ENCODE measurements at places on chromosomes 3 and 15. TPM values are rescaled to one million over a fixed set of nuclear protein-coding genes. Genes with fewer than 3 reads are reported as not detected.

- no peak for DNase-seq
These were observed 85.1 kb upstream of the OCA2 start for GRCh38 chr15:28184166-28184565.

DNA sequence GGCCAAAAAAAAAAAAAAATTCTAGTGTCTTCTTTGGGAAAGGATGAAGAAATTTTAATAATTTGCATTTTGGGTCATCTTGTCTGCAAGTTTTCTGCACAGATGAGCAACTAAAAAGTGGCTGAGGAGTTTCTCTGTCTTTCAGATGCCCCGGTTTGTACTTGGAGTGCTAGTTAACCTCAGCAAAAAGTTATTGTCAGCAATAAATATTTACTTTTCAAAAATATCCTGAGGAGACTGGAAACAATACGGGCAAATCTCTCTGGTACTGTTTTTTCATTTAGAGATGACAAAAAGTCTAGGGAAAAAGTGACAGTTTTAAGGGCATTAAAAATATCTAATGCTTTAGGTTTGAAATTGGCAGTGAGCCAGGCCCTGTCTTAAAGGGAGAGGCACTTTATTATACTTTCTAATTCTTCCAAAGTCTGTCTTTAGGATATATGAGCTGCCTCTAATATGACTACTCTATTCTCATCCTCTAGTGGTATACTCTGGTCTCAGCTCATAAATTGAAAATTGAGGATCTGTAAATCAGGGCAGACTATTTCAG lies 436.0 kb upstream of the NR2F2 start:
- DNase-seq, result no peak

- DNase-seq, result no peak
These were observed 62.6 kb upstream of the VGLL3 start for GRCh38 chr3:87053553-87053952.

Gene CCDC39
- 2.0 TPM for polyA plus RNA-seq

- no peak for DNase-seq
These were observed 40.9 kb downstream of the FBXL2 start for GRCh38 chr3:33317963-33318709.

Gene IL5RA
- polyA plus RNA-seq, result 0.37 TPM

- DNase-seq, result peak; percentile 85
These were observed 457.4 kb downstream of the IGSF11 start for GRCh38 chr3:118577055-118577777.

DNA sequence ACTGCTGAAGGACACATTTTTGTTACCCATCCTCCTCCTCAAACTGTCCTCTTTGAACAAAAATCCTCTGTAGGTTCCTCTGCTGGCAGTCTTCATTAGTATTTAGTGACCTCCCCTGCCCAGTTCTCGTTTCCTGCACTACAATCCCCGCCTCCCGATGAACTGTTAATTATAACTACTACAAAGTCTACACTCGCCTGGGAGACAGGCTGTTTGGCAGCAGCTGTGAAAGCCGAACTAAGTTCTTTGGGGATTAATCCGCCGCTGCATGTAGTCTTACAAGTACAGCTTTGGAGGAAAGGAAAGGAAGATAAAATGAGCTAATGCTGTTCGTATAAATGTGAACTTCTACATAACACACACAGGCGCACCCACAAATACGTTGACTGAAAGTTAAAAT lies 160.0 kb upstream of the WNT5A start:
- DNase-seq, result peak; percentile 74

DNA sequence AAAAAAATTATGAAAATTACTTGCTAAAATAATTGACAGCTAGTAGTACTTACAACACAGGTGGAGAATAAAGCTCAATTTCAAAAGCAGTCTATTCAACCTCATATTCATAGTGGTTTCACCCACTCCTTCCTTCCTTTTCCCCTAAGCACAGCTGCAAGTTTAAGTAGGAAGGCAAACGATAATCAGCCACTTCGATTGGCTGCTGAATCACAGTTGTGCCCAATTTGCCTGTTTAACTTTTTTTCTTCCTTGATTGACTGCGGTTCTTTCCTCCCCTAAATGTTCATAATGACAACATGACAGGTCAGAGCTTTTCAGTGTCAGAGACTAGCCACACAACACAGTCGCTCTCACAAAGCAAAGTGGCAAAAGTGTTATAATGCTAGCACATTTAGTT lies 468.0 kb upstream of the GBE1 start:
- DNase-seq, result no peak

DNA sequence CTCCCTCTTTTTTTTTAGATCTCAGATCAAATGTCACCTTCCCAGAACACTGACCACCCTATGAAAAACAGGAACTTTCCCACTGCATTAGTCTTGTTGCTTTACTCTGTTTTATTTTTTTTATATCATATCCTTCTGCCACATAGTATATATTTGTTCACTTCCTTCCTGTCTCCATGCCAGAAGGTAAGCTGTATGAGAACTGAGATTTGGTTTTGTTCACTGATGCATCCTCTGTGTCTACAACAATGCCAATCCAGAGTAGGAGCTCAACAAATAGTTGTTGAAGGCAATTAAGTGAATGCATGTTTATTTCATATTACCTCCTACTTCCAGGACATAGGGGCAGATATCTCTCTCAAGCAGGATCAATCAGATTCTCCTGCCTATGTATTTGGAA lies 114.4 kb downstream of the TPRG1 start:
- DNase-seq, result no peak

DNA sequence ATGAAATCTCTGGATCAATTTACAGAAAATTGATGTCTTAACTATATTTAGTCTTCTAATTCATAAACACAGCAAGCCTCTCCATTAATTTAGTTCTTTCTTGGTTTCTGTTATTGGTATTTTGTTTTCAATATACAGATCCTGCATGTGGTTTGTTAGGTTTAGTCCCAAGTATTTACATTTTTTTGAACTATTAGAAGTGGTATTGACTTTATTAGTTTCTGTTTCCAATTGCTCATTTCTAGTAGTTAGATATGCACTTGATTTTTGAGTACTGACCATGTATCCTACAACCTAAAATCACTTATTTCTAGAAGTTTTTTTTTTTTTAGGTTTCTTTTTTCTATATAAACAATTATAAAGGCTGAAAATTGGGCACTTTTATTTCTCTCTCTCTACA lies 335.9 kb downstream of the CHST2 start:
- no peak for DNase-seq

- peak; percentile 80 for DNase-seq
These were observed 114.7 kb upstream of the ALDH1A3 start for GRCh38 chr15:100764778-100765466.

DNA sequence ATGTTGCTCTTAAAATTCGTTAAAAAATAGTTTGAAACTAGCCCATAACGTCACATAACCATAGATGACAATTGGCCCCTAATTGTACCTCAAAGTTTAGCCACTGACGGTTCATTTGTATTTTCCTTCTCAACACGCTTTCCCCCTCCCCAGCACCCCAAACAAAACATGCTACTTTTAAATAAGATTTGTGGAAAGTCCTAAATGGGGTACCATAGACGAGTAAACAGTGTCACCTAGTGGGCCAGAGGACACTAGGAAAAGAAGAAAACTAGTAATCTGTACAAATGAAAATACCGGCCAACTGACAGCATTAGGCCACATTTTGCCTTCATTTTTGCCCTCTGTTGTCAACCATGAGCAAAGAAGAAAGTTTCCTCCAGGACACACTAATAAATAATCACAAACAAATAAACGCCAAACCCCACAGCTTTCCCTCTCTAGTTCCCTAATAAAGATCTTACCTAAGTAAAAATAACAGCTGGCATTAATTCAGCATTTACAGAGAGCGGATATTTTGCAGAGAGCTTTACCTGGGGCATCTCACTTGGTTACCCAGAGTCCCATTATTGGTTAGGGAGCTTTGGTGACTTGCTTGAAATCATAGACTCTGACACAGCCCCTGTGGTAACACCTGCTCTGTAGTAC lies 175.1 kb upstream of the ATP11B start:
- DNase-seq, result peak; percentile 55

DNA sequence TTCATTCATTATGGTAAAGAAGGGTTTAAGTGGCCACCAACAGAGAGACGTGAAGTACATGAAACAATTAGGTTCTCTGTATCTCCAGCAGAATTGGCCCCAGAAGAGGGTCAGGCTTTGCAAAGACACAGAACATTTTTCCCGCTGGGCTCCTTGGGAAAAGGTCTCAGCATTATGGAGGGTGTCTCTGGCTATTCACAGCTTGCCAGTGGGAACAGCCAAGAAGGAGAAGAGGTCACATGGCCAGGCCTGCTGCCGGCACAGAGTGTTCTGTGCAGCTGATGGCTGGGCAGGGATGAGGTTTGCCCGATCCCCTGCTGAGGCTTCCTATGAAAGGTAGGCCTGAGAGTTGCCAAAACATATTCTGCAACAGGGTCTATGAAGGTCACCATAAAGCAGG lies 77.8 kb upstream of the LPP start:
- DNase-seq, result no peak

- DNase-seq, result no peak
These were observed 11.1 kb downstream of the ATOSA start for GRCh38 chr15:52668133-52668532.

DNA sequence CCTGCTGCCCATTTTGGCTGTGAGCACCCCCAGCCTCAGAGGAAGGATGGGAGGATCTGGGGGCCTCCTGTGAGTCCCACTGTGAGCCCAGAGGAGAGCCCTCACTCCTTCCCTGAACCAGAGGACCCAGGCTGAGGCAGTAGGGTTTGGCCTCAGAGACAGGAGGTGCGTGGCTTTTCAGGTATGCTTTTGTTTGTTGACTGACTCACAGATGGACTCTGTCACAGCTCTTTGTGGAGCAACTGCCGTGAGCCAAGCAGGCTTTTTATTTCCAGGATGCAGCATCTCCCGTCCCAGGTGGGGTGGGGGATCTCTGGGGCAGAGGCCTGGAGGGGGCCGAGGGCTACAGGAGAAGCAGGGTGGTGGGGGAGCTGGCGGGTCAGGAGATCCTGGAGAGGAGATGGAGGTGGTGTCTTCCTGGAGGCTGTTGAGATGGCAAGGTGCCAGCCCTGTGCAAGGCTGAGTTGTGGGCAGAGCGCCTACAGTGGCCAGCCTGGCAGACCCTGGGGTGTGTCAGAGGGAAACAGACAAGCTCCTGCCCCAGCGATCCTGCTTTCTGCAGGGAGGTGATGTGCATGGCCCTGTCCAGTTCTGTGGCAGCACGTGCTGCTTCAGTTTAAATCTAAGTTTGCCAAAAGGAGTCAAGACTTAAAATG lies 24.0 kb downstream of the PLXNA1 start:
- no peak for DNase-seq

- DNase-seq, result peak; percentile 46
These were observed 6.2 kb upstream of the MAP1A start for GRCh38 chr15:43511012-43511885.

DNA sequence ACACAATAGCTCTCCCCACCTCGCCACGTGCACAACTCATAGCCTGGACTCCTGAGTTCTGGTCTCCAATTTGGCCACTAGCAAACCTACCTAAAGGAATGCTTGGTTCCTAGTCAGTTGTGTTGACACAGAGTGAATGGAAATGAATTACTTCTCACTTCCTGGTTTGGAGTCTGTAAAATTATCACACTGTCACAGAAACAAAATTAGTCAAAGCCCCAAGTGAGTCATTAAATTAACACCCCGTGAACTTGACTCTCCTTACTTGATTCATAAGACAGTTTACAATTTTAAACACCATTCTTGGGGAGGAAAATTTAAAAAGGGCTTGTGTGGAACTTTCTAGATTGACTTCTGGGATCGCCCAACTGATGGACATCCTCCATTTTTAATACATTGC lies 276.2 kb upstream of the CTNNB1 start:
- no peak for DNase-seq

DNA sequence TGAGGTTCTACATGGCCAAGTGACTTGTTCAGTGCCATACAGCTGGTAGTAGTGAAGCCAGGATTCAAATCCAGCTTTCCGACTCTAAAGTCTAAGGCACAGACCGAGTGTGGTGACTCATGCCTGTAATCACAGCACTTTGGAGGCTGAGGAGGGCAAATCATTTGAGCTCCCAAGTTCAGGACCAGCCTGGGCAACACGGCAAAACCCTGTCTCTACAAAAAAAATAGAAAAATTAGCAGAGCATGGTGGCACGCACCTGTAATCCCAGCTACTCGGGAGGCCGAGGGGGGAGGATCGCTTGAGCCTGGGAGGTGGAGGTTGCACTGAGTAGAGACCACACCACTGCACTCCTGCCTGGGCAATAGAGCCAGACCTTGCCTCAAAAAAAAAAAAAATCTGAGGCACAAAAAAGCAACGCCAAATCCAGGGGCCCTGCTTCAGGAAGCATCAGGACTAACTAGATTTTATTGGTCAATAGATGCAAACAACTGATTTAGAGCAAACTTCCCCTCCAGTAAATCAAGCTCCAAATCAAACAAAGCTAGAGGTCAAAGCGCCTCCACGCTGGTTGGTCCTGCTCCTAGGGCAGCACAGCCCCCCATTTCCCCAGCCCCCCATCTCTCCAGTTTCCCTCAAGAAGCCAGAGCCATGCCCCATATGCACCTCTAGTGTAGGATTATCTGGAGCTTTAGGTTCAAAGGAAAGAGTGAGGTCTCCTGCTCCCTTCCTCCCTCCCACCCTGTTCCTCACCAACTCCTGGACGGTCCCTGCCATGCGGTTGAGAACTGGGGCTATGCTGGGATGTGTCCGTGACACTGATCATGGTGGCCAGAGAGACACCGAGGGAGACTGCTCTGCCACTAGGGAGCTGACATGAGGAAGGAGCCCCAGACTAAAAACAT lies 2.9 kb upstream of the TNK2 start:
- DNase-seq, result no peak

- peak; percentile 59 for DNase-seq
These were observed 483.2 kb downstream of the RBMS3 start for GRCh38 chr3:29764041-29764440.

DNA sequence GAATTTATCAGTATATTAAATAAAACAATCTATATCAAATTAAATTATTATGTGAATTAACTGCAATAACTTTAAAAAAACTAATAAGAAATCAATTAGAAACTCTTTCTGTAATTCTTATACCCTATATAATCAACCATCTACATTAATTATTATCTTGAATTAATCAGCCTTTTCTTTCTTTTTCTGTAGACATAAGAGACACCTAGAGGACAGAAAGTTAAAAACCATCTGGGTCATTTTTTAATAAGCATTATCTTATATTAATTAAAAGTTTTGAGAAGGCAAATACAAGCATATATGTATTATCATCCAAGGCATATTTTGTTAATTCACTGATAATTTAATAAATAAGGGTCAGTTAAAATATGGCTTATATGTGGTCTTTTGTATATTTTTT lies 24.2 kb upstream of the SLC25A26 start:
- no peak for DNase-seq

GRCh38 chr3:194120789-194121770 lies 14.9 kb upstream of the HES1 start:
- DNase-seq, result no peak

- DNase-seq, result no peak
These were observed 20.6 kb downstream of the SNTN start for GRCh38 chr3:63673111-63673510.

- DNase-seq, result no peak
These were observed 311.0 kb downstream of the WDR72 start for GRCh38 chr15:53448232-53449015.

Gene CPN2
- polyA plus RNA-seq, result 0.11 TPM

- DNase-seq, result no peak
These were observed 140.5 kb upstream of the TBL1XR1 start for GRCh38 chr3:177337541-177338331.

Gene PLA2G4B
- 6.0 TPM for polyA plus RNA-seq

Gene ALDH1L1
- 0.25 TPM for polyA plus RNA-seq

GRCh38 chr3:102536456-102536855 lies 101.6 kb downstream of the ZPLD1 start:
- peak; percentile 51 for DNase-seq

- no peak for DNase-seq
These were observed 45.9 kb upstream of the THBS1 start for GRCh38 chr15:39534996-39535395.

Gene OIP5
- polyA plus RNA-seq, result 5.3 TPM
